ENCODE measurements at places on chromosomes 7 and 10. TPM values are rescaled to one million over a fixed set of nuclear protein-coding genes. Genes with fewer than 3 reads are reported as not detected.

- H3K27me3 ChIP-seq: no peaks in the 10 kb centered on the region
- no peaks in the 10 kb centered on the region for H3K4me1 ChIP-seq
- no peaks in the 10 kb centered on the region for H3K36me3 ChIP-seq
Measured at GRCh38 chr10:50850578-50851230, 34.7 kb downstream of the A1CF start.

- no peaks in the 10 kb centered on the region for H3K27me3 ChIP-seq
- H3K36me3 ChIP-seq: peaks cover 10% of the 10 kb centered on the region
- no peak overlapping the region for H3K4me3 ChIP-seq
- DNase-seq: no peak
- H3K4me1 ChIP-seq: peaks cover 33% of the 10 kb centered on the region
Measured at GRCh38 chr10:122102146-122102868, 113.3 kb downstream of the TACC2 start.

- no peak for DNase-seq
- no peaks in the 10 kb centered on the region for H3K36me3 ChIP-seq
- H3K27ac ChIP-seq: no peak overlapping the region
- no peak overlapping the region for H3K4me3 ChIP-seq
- H3K27me3 ChIP-seq: no peaks in the 10 kb centered on the region
Measured at GRCh38 chr10:77550378-77550777, 87.2 kb downstream of the KCNMA1 start.

The PPP1R17 gene
- total RNA-seq: not detected

- no peak overlapping the region for H3K4me3 ChIP-seq
- H3K27ac ChIP-seq: no peak overlapping the region
- no peaks in the 10 kb centered on the region for H3K4me1 ChIP-seq
- H3K36me3 ChIP-seq: no peaks in the 10 kb centered on the region
- H3K27me3 ChIP-seq: no peaks in the 10 kb centered on the region
- DNase-seq: no peak
Measured at GRCh38 chr7:7912937-7913336, 55.7 kb upstream of the GLCCI1 start.

- H3K36me3 ChIP-seq: no peaks in the 10 kb centered on the region
- no peak overlapping the region for H3K4me3 ChIP-seq
- H3K27me3 ChIP-seq: no peaks in the 10 kb centered on the region
- no peak overlapping the region for H3K27ac ChIP-seq
Measured at GRCh38 chr7:30937416-30937815, 25.8 kb downstream of the AQP1 start.

DNA sequence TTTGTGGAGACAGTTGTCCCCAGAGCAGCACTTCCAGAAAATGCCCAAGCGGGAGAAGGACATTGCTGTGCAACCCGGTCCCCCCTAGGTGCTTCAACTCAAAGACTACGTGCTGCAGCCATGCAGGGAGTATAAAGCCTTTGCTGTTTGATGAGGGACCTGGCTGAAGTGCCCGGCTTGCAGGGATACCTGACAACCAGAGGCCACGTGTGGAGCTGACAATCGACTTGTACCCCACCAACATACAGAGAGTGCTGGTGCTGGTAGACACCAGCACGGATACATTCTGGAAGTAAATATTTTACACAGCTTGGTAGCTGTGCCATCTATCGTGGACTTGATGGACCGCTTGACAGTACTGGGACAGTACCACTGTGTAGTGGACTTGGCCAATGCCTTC lies 240.6 kb downstream of the CACNA2D1 start:
- no peaks in the 10 kb centered on the region for H3K36me3 ChIP-seq
- no peaks in the 10 kb centered on the region for H3K27me3 ChIP-seq
- H3K27ac ChIP-seq: no peak overlapping the region
- H3K4me3 ChIP-seq: no peak overlapping the region
- no peaks in the 10 kb centered on the region for H3K4me1 ChIP-seq

DNA sequence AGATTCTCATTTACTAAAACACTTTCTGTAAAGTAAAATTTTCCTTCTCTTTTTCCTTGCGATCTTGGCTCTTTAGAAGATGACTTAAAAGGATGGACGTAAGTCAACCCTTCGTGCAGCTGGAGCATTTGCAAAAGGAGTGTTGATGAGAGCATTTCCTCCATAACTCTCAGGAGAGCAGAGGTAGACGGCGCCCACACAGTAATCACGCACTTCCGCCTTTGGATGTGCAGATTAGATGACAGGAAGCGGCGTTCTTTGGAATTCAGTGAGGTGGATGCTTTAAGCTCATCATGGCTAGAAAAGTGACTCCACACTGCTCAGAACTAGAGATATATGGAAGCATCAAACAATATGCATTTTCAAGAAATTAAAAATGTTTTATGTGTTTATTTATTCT lies 43.0 kb upstream of the NPS start:
- H3K27me3 ChIP-seq: no peaks in the 10 kb centered on the region
- H3K36me3 ChIP-seq: no peaks in the 10 kb centered on the region
- peaks cover 14% of the 10 kb centered on the region for H3K4me1 ChIP-seq
- peak; percentile 41 for DNase-seq

DNA sequence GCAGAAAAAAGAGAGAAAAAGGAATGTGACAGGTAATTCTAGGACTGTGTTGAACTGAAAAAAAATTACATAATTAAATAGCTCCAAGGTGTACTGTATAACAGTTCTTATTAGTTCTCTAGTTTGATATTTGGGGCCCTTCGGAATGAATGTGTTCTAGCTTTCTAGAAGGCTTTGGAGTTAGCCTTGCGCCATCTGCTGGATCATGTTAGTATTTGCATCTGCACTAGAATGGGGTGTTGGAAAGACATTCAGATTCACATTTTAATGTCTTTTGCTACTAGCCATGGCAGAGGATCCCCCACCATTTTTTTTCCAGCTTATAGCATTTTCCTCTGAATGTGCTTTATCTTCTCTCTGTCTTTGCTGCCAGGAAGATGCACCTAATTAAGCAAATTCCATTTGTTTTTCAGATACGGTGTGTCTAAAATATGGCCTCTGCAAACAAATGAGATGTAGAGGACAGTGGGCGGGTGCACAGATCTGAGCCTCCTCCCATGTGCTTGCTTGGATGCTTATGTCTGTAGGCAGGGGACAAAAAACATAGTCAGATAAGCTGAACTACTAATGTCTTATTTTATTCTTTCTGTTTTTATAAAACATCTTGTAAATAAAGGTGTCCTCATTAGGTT lies 238.5 kb downstream of the PHF14 start:
- H3K27ac ChIP-seq: no peak overlapping the region
- no peak overlapping the region for H3K4me3 ChIP-seq
- no peaks in the 10 kb centered on the region for H3K36me3 ChIP-seq
- H3K4me1 ChIP-seq: no peaks in the 10 kb centered on the region
- no peak for DNase-seq

The ATOH7 gene
- not detected for total RNA-seq

The PON1 gene
- total RNA-seq: not detected

The RAMP3 gene
- 19.6 TPM for total RNA-seq

The DKK1 gene
- total RNA-seq: not detected

The PTF1A gene
- not detected for total RNA-seq

DNA sequence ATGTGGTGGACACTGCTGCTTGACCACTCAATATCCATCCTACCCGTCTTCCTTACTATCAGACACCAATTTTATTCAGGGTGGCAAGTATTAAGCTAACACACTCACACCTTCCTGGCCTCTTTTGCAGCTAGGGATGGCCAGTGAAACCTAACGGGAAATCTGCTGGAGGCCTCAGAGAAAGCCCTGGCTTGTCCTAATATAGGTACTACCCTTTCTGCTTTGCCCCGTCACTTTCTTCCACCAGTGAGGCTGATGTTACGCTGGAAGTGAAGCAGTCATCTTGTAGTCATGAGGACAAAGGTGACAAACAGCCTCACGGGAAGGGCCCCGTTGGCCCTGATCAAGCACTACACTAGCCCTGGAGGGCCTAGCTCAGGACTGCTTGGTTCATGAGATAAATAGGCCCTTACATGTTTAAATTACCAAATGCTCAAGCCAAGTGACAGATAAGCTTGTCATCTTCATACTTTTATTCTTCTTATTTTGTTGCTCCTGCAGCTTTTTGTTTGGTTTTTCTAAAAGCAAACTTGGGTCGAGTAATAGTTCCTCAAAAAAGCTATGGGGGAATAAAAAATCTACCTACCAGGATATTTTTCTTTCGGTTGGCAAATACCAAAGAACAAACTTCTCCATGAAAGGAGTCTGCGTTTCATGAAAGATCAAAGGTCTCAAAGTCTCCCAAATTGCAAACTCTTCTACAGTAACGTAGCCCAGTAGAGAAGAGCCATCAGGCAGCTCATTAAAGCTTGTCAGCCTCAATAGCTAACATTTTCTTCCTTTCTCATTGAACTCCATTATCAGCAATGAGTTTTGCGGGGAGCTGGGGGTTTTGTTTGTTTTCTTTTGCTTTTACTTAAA lies 17.5 kb downstream of the CREB3L2 start:
- H3K4me3 ChIP-seq: no peak overlapping the region
- no peak for DNase-seq
- H3K36me3 ChIP-seq: no peaks in the 10 kb centered on the region
- H3K27me3 ChIP-seq: no peaks in the 10 kb centered on the region

GRCh38 chr7:90944021-90944420 lies 320.2 kb upstream of the FZD1 start:
- H3K4me3 ChIP-seq: no peak overlapping the region
- H3K36me3 ChIP-seq: no peaks in the 10 kb centered on the region
- H3K4me1 ChIP-seq: no peaks in the 10 kb centered on the region
- H3K27me3 ChIP-seq: no peaks in the 10 kb centered on the region
- no peak for DNase-seq
- no peak overlapping the region for H3K27ac ChIP-seq

The PODXL gene
- total RNA-seq: 60.8 TPM

GRCh38 chr10:106280896-106281460 lies 883.5 kb downstream of the SORCS1 start:
- no peaks in the 10 kb centered on the region for H3K27me3 ChIP-seq
- H3K4me1 ChIP-seq: no peaks in the 10 kb centered on the region

- no peak overlapping the region for H3K27ac ChIP-seq
- no peak for DNase-seq
- H3K4me3 ChIP-seq: no peak overlapping the region
- H3K27me3 ChIP-seq: peaks cover 79% of the 10 kb centered on the region
- no peaks in the 10 kb centered on the region for H3K36me3 ChIP-seq
- peaks cover 18% of the 10 kb centered on the region for H3K4me1 ChIP-seq
Measured at GRCh38 chr10:22346096-22346661, 883 bp downstream of the SPAG6 start.

DNA sequence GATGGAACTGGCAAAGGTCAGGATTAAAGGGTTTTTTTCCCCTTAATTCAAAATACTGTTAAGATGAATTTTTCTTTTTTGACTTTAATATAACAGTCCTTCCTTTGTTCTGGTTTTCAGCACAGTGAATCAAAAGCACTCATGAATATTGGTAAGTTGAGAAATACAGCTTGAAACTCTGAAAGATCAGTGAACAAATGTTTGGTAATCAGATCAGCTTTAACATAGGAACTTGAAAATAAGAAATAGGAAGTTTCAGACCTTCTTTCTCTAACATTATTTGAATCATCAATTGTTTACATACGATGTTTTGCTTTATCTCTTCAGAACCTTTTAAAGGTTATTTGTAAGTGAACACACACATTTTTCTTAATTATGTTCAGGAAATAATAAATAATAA lies 90.5 kb downstream of the SGMS1 start:
- H3K36me3 ChIP-seq: no peaks in the 10 kb centered on the region
- H3K27ac ChIP-seq: no peak overlapping the region
- no peaks in the 10 kb centered on the region for H3K27me3 ChIP-seq

DNA sequence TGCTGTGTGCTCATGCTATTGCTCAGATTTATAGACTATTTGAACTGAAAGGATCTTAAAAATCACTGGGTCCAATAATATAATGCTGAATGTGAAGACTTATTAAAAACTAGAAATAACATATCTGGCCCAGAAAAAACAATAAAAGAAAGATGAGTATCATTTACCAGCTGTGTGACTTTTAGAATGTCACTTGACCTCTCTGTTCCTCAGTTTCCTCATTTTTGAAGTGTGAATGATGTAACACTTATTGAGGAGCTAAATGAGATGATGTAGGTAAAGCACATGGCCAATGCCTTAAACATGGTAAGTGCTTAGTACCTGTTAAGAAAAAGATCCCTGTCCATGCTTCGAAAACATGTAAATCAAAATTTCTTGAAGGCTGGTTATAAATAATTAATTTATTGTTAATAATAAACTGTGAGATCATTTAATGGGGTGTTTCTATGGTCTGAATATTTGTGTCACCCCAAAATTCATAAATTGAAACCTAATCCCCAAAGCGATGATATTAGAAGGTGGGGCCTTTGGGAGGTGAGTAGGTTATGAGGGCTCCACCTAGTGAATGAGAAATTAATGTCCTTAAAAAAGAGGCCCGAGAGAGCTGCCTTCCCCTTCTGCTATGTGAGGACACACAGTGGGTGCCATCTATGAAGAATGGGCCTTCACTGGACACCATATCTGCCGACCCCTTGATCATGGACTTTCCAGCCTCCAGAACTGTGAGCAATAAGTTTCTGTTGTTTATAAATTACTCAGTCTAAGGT lies 13.0 kb downstream of the DNTT start:
- H3K36me3 ChIP-seq: no peaks in the 10 kb centered on the region
- H3K27ac ChIP-seq: no peak overlapping the region
- no peaks in the 10 kb centered on the region for H3K4me1 ChIP-seq
- no peak for DNase-seq
- H3K4me3 ChIP-seq: no peak overlapping the region

DNA sequence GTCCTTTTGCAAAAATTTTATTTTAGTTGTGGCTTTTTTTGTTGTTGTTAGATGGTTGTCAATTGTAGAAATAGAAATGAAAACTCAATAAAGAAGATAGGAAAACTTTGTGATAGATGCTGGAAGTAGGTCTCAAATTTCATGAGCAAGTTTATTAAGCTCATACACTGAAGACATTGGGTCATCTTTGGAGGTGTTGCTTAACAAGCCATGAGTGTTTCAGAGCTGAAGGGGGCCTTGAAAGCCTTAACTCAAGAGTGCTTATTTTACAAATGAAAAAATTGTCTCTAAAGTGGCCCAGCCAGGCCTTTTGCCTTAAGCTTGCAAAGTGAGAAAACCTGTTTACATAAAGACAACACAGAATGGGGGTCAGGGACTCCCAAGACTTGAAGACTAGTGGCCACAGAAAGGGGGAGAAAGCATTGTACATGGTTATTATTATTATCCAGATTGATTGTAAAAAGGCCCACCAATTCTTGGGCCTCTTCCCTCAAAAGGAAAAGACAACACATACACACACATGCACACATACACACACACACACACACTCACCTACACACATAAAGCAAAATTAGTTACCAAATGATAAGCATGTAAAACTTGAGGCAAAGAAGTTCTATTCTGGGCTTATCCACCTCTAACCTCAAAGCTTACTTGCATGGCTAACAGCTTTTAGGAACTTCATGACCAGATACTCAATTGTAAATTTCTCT lies 49.7 kb upstream of the GLCCI1 start:
- H3K27me3 ChIP-seq: no peaks in the 10 kb centered on the region
- H3K27ac ChIP-seq: no peak overlapping the region
- no peaks in the 10 kb centered on the region for H3K36me3 ChIP-seq
- H3K4me3 ChIP-seq: no peak overlapping the region
- no peaks in the 10 kb centered on the region for H3K4me1 ChIP-seq
- DNase-seq: no peak

GRCh38 chr7:110442381-110442837 lies 648.5 kb upstream of the LRRN3 start:
- H3K27ac ChIP-seq: no peak overlapping the region
- H3K4me1 ChIP-seq: no peaks in the 10 kb centered on the region
- no peak overlapping the region for H3K4me3 ChIP-seq
- no peaks in the 10 kb centered on the region for H3K36me3 ChIP-seq
- DNase-seq: no peak

- no peak for DNase-seq
- H3K4me1 ChIP-seq: no peaks in the 10 kb centered on the region
- no peak overlapping the region for H3K4me3 ChIP-seq
- peaks cover 13% of the 10 kb centered on the region for H3K27me3 ChIP-seq
Measured at GRCh38 chr10:117928281-117928680, 118.5 kb downstream of the RAB11FIP2 start.

- H3K27me3 ChIP-seq: no peaks in the 10 kb centered on the region
- H3K4me3 ChIP-seq: no peak overlapping the region
- no peaks in the 10 kb centered on the region for H3K4me1 ChIP-seq
- H3K36me3 ChIP-seq: no peaks in the 10 kb centered on the region
Measured at GRCh38 chr10:108523016-108523800, 1358.7 kb upstream of the SORCS1 start.
